ENCODE measurements at places on chromosomes 7 and 10.

DNA sequence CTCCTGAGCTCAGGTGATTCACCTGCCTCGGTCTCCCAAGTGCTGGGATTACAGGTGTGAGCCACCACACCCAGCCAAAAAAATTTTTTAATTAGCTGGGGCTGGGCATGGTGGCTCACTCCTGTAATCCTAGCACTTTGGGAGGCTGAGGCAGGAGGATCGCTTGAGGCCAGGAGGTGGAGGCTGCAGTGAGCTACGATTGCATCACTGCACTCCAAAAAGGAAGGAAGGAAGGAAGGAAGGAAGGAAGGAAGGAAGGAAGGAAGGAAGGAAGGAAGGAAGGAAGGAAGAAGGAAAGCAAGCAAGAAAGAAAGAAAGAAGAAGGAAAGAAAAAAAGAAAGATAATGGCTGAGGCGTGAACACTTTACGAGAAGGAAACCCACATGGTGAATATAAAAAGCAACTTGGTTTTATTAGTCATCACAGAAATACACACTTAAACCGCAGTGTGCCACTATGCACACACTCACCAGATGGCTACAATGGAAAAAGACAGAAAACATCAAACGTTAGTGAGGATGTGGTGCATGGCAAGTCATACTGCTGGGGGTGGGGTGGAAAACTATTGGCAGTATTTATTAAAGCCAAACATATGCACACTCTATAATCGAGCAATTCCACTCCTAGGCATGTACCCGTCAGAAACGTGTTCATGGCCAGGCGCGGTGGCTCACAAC lies 4.4 kb upstream of the CCL26 start:
- DNase-seq = peak; percentile 69

GRCh38 chr7:157377436-157378124 lies 40.8 kb downstream of the DNAJB6 start:
- DNase-seq = no peak

DNA sequence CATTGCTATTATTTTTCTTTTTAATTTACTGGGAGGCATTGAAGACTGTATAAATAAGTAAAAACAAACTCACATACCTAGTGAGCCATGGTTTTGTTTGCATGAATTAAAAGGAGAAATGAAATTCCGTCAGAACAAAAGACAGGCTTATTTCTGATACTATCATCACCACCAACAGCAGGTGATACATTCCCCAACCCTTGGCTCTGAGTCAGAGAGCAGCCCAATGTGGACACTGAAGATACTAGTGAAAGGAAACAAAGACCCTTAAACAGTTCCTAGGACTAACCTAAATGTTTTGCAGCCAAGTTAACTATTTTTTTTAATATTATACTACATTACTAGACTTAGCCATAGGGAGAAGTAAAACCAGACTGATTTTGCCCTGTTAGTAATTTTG lies 31.6 kb downstream of the CHRM2 start:
- no peak for DNase-seq

DNA sequence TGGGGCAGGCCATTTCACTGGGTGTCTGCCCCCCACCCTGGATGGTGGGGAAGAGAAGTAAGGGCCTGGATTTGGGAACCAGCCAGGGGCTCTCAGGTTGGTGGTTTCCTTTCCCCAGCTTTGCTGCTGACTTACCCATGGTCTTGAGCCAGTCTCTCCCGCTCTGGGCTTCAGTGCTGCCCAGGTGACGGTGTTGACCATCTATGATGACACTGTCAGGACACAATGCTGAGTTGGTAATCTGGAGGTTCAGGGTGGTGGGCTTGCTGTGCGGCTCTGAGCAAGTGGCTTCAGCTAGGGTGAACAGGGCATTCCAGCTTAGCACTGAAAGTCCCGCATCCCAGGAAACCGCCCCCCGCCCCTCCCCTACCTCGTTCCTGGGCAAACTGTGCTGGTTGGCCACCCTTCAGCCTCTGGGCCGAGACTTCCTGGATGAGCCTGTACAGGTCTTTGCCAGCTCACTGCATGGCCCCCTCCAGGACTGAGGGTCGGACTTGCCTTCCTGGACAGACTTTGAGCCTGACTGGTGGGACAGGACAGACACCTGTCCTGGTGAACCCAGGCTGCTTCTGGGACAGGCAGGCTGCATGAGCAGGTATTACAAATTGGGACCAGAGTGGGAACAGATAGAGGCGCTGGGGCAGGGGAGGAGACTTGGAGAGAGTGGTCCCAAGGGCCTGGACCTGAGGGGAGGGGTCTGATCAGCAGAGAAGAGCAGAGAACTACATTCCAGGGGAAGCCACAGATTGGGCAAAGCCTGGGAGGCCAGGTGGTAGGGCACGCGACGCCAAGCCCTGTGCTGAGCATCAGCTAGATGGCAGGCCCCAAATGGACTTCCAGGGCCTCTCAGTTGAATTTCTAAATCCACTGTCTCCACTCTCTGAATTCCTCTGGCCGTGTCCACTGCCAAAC lies 19.9 kb upstream of the ZMIZ1 start:
- DNase-seq = no peak

- peak; percentile 44 for DNase-seq
Measured at GRCh38 chr7:150406567-150407421, 27.7 kb downstream of the ZNF775 start.

DNA sequence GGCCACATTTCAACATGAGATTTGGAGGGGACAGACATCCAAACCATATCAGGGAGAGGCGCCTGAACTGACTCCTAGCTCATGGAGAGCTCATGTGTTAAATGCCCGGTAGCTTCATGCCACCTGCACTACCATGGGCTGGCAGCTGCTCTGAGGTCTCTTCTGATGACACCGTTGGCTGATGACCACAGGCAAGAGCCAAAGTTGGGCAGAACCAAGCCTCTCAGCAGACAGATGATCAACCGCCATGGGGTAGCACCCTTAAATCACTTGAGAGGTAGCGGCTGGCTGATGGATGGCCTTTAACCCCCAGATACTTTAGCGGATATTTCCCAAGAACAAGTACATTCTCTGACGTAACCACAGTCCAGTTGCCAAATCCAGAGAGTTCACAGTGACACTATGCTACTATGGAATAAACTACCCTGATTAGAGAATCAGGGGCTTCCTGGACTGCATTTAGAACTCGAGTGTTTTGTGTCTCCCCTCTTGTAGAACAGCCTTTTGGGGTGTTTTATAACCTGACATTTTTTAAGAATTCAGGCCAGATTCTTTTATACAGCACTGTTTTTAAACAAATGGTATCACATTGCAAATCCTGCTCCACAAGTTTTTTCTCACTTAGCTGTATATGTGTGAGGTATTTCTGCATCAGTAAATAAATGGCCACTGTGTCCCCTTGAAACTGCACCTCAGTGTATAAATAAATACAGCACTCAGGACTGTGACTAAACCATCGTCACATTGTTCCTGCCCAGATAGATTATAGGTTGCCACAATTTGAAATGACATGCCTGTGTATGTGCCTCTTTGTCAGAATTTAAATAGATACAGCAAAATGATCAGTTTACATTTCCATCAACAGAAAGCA lies 30.8 kb upstream of the DRGX start:
- DNase-seq = no peak

DNA sequence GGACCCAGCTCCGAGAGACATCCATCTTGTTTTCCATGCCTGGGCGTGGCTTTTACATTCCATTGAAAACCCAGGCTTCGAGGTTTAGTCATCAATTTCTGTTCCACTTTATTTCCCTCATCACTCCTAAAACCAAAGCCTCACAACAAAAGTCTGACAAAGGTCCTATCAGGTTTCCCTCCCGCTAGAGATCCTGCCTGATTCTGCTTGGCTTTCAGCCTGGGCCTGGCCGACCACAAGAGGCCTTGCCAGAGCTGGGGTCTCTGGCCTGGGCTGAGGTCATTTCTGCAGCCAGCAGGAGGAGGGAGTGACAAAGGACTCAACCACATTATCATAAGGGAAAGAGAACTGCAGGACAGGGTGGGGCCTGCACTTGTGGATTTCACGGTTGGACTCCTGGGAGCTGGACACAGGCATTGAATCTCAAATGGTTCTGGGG lies 167.0 kb downstream of the FANK1 start:
- no peak for DNase-seq

DNA sequence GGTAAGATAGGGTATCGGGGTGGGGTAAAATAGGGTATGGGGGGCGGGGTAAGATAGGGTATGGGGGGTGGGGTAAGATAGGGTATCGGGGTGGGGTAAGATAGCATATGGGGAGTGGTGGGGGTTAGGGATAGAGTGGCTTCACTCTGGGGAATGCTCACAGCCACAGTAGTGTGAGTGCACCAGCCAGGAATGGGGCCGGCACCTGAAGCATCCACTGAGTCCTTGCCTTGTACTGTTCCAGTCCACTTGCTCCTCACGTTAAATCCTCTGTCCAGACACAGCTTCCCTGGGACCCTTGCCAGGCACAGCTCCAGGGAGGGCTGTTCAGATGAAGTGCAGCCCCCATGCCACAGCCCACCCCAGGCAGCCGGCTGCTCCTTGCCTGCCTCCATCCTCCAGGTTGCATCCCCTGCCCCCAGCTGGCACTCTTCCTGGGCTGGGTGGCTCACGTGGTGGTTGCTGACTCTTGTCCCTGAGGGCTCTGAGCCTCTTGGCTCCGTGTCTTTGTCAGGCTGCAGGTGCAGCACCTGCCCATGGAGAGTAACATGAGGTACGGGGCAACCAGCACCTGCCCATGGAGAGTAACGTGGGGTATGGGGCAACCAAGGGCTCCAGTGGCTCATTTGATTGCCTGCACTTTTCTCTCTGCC lies 268.4 kb downstream of the TCERG1L start:
- DNase-seq = no peak

DNA sequence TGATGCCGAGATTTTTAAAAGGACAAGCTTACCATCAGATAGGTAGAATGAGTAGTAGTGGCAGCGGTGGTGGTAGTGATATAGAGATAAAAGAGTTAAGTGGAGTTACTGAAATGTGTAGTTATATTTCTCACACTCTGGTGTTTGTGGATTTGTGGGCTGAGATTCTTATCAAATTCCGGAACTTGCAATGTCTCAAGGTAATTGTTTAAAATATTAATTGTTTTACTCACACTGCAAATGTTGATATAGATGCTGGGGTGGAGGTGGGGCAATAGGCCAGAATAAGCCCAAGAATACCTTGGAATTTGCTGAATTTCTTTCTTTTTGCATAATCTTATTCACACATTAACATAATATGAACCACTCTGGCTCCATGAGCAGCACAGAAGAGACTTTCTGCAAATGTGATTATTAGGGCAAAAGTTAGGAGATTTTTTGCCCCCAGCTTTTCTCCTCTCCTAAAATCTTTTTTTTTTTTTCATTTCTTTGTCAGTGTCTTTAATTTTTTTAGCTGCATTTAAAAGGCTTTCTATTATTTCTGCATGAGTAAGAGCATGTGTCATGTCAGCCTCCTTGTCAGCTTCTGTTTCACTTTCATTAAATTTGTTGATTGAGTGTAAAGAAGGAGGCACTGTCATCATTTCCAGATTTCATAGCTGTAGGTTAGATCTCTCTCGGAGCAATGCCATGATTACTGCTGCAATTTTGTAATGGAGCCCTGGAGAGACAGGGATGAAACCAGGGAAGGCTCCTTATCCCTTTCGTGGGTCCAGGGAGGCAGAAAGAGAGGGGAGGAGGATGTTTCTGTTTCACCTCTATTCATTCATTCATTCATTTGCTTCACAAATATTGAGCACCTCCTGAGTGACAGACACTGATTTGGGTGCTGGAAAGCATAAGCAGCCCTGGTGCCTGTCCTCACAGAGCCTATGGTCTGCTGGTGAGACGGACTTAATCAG lies 13.1 kb upstream of the SGMS1 start:
- peak; percentile 75 for DNase-seq

DNA sequence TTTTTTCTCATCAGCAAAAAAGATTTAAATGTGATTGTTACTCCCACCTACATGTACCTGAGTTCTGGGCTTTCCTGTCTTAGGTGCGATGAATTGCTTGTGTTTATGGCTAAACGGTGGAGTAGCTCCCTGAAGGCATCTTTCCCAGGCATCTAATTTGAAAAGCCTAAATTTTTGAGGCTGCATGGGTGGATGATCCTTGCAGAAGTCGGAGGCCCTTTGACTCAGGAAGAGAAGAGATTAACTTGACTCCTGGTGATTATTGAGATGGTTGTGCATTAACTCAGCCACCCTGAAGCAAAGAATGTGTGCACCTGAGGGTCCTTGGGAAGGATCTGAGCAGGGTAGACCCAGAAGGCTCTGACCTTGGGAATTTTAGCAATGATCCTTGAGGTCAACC lies 155.6 kb upstream of the SEMA3C start:
- DNase-seq = no peak

GRCh38 chr10:71309919-71310318 lies 9.1 kb upstream of the SLC29A3 start:
- no peak for DNase-seq

- DNase-seq = no peak
Measured at GRCh38 chr7:101725921-101726320, 91.5 kb upstream of the CUX1 start.

DNA sequence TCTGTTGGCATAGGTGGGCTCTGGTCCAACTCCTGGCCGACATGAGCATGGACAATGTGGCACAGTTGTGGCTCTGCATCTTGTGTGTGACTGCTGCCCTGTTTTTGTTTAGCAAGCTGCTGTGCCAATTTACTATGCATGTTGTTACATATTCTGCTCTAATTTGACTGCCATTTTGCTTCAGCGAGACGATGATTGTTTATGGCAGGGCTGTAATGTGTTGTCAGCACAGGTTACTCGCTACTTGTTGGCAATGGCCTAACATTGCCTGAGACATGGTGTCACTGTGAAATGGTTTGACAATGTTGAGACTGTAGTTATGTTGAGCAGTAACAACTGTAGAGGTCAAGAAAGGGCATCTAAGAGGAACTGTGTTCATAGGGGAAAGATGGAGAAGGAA lies 659.6 kb downstream of the AUTS2 start:
- no peak for DNase-seq

DNA sequence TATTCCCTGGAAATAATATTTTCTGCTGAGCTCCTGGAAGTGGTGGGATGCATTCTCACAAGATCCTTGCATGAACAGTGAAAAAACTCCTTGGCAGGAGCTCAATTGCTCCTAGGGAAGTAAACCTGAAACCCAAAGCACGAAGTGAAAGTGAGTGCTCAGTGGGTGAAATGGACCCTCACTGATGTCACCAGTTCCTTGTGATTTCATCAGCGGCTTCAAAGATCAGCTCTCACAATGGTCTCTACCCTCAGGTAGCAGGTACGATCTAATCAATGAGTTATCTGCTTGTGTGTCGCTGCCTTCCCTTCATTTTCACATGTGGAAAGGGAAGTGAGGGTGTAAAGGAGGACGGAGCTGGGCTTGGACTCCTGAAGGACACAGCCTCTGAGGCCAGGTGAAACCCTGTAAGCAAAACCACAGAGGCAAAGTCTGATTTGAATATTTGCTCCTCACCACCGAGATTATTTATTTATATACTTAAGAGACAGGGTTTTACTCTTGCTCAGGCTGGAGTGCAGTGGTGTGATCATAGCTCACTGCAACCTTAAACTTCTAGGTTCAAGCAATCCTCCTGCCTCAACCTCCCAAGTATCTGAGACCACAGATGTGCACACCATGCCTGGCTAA lies 255.4 kb upstream of the LYZL1 start:
- no peak for DNase-seq

DNA sequence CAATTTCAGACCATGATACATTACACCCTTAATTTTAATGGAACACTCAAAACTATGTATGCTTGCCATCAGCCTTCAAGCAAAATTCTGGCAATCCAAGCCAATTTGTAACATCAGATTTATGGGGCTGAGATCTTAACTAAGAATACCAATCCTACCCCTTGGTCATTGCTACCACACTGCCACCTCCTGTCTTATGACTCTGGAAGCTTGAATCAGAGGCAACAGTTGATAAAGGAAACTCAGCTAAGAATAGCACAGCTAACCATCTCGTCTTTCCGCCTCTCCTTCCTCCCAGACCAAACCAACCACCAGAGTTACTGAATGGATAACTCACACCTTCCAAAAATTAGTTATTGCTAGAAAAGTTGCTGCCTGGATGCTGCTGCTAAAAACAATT lies 7.4 kb downstream of the IGF2BP3 start:
- no peak for DNase-seq

- DNase-seq = no peak
Measured at GRCh38 chr7:91876391-91877133, 3.9 kb downstream of the MTERF1 start.

Data from immature natural killer cell (primary cell).